ENCODE measurements at places on chromosomes 4 and X.

- DNase-seq: no peak
These were observed 138.3 kb upstream of the USP38 start for GRCh38 chr4:143046454-143046853.

GRCh38 chr4:112519689-112520597, 4.0 kb upstream of the NEUROG2 start:
- DNase-seq: no peak

GRCh38 chrX:51956441-51956840, 63.0 kb downstream of the MAGED1 start:
- DNase-seq: no peak

- no peak for DNase-seq
These were observed 19.6 kb downstream of the FAT1 start for GRCh38 chr4:186704057-186704456.

DNA sequence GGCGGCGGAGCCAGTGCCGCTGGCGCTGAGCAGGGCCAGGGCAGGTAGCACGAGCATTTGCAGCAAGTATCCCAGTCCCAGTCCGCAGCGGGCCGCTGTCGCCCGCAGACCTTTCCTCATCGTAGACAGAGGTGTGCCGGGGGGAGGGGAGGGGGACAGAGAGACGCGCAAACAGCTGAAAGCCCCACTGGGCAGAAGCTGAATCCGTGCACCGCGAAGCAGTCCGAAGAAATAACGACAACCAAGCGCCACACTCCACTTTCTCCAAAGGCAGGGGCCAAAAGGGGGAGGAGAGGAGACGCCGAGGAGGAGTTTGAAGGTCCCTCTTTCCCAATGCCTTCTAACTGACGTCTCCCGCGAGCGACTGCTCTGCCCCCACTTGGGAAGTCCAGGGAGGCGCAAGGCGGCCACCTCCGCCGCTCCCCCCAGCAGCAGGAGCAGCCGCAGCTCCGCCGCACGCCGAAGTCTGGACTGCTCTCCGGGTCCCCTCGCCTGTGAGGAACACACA, at the start of gene UNC5C:
Gene UNC5C, minus strand, starts transcription at position 236 of the 508 bp plus-strand sequence.
- DNase-seq: no peak

GRCh38 chr4:89270792-89271191, 36.8 kb downstream of the GPRIN3 start:
- no peak for DNase-seq

DNA sequence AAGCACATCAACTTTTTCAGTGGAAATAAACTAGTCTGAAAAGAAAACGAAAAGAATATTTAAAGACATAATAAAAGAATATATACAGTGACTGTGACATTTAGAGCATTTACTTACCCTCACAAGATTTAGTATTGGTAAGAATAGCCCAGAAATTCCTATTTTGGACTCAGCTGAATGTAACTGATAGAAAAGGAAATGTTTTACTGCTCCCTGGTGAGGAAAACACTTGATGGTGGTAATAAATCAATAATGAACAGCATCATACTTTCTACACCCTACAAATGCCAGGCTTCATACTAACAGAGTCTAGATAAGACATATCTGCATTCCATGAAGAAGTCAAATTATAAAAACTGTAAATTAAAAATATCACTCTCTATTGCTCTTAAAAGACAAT, 753.5 kb upstream of the PCDH10 start:
- no peak for DNase-seq

DNA sequence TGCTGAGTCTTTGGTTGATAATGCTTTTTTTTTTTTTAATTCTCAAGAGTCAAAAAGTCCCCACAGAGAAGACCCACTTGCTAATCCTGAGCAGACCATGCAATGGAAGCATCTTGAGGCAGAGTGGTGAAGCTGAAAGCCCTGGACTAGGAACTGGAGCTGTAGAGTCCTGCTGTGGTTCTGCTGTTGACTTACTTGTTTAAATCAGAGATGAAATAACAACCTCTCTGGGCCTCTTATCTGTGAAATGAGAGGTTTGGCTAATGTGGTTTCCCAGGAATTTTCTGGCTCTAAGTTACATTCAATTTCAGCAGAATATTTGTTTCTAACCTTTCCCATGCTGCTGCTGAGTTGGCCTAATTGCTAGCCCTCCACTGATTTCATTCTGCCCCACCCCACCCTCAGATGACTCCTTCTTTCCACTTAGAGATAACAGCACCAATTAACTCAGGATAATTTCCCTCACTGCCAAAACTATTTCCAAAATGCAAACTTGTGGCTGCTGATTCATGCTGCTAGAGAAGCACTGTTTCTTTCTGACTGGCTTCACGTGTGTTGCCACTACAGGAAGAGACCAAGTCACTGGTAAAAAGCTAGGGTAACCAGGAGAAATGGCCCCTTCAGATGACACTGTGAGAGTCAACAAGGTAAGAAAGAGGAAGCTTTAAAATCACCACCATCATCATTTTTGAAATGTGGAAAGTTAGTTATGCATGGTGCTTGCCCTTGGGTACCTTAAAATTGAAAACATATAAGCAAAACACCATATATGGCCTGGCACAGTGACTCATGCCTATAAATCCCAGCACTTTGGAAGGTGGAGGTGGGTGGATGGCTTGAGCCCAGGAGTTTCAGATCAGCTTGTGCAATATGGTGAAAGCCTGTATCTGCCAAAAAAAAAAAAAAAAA, 326.4 kb downstream of the DCHS2 start:
- no peak for DNase-seq

GRCh38 chr4:75289914-75290582, 224.2 kb downstream of the RCHY1 start:
- no peak for DNase-seq

- DNase-seq: no peak
These were observed 3.6 kb upstream of the PDE5A start for GRCh38 chr4:119632216-119632615.

GRCh38 chr4:153408932-153409331, 57.2 kb upstream of the TMEM131L start:
- no peak for DNase-seq

GRCh38 chrX:130676861-130677260, 226.1 kb downstream of the ENOX2 start:
- DNase-seq: no peak

GRCh38 chrX:15468036-15468435, 25.1 kb downstream of the PIR start:
- no peak for DNase-seq

- DNase-seq: no peak
These were observed 76.0 kb upstream of the MXD4 start for GRCh38 chr4:2337896-2338295.

GRCh38 chr4:8201321-8201781, 2.3 kb downstream of the SH3TC1 start:
- peak; percentile 89 for DNase-seq

GRCh38 chrX:27964432-27964831, 16.8 kb downstream of the DCAF8L1 start:
- DNase-seq: no peak

- no peak for DNase-seq
These were observed 17.0 kb upstream of the MAGED1 start for GRCh38 chrX:51876441-51876840.
